Cardiac fibroblast (primary cell): ENCODE measurements at places on chromosomes 1 and 21.

DNA sequence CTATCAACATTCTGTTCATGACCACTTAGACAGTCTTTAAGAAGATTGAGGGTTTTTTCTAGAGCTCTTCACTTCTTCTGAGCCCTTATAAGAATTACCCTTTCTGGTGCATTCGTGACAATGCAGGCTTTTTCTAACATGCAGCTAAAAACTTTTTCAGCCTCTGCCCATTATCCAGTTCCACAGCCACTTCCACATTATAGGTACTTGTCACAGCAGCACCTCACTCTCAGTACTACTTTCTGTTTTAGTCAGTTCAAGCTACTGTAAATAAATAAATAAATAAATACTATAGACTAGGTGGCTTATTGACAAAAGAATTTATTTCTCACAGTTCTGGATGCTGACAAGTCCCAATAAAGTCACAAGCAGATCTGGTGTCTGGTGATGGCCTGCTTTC is 284.4 kb upstream of the PKN2 start:
- DNase-seq, result no peak

GRCh38 chr1:47805921-47806361 is 191.2 kb downstream of the TRABD2B start:
- DNase-seq, result no peak

- peak; percentile 51 for DNase-seq
These were observed 185.2 kb downstream of the VPS13D start for GRCh38 chr1:12415038-12415466.

DNA sequence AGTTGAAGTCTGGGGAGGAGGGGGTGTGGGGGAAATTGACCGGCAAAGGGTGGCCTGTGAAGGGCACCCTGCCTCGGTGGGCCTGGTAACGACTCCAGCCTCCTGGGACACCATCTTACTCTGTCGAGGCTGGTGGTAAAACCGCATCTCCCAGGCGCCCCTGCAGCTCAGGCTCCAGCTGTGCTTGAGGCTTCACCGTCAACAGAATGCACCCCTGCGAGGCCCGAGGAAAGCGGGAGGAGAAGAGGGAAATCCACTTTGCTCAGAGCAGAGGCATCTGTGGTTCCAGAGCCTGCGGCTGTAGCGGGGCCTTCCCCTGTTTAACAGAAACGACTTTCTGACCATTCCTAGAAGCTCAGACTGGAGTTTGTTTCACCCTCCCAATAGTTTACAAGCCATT is 165.6 kb downstream of the NPHP4 start:
- DNase-seq, result no peak

DNA sequence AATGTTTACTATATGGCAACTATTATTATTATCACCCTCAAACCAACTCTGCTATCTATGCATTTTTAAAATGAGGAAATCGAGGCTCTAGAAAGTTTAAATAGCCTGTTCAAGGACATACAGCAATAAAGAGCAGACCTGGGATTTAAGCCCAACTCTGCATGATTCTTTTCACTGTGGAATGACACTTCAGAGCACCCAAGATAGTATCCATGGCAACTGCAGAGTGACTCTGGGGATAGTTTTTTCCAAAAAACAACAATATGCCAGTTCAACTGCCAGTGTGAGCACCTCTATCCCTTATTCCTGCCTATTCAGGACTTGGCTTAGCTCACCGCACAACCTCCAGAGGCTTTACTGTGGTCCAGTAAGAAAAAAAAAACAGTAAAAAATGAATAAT is 293.9 kb downstream of the BRINP2 start:
- DNase-seq, result no peak

- DNase-seq, result no peak
These were observed 70.0 kb upstream of the KCNJ15 start for GRCh38 chr21:38186661-38187270.

GRCh38 chr1:108327534-108328466 is 83.9 kb upstream of the NBPF4 start:
- no peak for DNase-seq

GRCh38 chr21:42969193-42969600 is 5.2 kb upstream of the PKNOX1 start:
- DNase-seq, result no peak

GRCh38 chr1:176466514-176466913 is 3.5 kb downstream of the PAPPA2 start:
- DNase-seq, result no peak

GRCh38 chr1:117795190-117795589 is 134.2 kb downstream of the GDAP2 start:
- peak; percentile 67 for DNase-seq

GRCh38 chr1:201570181-201570885 is 31.4 kb downstream of the NAV1 start:
- no peak for DNase-seq

DNA sequence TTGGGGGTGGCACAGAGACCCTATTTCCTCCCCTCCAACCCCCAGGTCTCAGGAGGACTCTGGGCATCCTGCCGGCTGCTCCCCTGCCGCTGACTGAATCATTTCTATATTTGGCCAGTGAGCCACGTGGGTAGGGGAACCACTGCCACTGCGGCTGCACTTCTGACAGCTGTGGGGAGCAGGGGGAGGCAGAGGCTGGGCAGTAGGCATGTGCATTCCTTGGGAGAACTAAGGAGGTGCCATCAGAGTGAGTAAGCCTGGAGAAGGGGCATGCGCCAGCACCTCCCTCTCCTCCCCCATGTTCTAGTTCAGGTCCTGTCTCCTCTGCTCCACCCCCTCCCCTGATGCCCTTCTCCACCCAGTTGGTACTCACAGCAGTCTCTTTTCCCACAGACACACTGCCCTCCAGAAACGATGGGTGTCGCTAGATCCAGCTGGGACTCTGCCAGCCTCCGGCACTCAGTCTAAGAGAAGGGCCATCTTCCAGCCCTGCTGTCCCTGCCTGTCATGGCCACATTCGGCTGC is 12.0 kb downstream of the PPFIA4 start:
- peak; percentile 82 for DNase-seq

DNA sequence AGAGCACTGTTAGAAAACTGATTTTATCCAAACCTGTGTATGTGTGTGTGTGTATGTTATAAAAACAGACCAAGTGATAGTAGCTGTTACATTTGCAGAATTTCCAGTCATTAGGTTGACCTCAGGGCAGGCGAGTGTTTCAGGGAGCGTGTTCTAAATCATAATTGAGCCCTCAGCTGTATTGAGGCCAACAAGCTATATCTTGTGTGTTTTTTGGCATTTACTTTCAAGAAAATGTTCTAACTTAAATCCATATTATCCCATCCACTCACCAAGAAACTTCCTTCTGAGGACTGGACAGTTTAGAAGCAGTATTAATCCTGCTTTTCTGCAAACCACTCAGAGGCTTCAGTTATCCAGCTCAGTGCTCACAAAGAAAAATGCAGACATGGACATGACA is 12.0 kb downstream of the DDAH1 start:
- DNase-seq, result no peak

GRCh38 chr1:32612189-32612881 is 38.0 kb downstream of the ZBTB8OS start:
- peak; percentile 78 for DNase-seq

DNA sequence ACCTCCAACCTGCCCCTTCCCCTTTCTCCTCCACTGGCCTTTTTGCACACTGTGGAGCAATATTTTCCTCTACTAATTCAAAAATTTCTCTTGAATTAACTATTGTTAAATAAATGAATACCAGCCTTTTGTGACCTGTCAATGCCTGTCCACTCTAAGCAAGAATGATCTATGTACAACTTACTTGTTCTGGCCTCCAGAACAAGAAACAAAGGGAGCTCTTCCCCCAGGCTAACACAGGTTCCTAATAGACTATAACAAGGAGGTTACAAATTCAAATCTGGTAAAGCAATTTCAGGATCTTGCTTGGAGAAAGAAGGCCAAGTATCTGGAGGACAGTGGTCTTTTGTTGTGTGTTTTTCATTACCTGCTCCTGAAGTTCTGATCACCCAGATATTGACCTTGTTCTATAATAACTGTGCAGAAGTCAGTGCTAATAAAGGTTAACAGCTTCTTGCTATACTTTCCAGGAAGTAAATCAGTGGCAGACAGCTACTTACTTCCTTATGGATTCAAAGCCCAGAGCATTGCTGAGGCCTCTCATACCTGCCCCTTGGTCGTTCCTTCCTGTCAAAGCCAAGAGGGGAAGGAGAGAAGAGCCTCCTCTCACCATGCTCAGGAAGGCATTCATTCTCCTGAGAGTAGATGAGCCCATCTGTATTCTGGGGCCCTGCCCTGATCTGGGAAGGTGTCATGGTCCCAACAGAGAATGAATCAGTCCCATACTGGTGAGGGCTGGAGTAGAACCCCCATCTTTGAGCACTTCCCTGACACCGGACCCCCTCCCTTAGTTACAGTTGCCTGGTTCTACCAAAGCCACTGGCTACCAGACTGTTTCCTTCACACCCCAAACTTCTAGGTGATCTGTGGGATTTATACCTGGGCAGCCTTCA is 56.8 kb downstream of the DESI2 start:
- no peak for DNase-seq

GRCh38 chr1:51624855-51625254 is 8.0 kb downstream of the OSBPL9 start:
- DNase-seq, result no peak

DNA sequence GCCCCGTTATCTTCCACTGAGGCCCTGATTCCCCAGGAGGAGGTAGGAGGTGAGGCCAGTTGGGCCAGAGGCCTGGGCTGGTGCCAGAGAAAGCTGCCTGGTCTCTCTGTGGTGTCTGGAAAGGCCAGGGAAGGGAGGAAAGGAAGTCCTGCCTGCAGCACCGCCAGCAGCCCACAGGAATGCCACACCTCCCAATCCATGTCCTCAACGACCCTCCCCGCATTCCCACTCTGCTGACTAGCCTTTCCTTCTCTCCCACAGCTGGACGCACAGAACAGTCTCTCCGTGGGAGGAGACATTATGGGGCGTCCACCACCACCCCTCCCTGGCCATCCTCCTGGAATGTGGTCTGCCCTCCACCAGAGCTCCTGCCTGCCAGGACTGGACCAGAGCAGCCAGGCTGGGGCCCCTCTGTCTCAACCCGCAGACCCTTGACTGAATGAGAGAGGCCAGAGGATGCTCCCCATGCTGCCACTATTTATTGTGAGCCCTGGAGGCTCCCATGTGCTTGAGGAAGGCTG is 18.0 kb downstream of the CSF1 start:
- DNase-seq, result peak; percentile 94

- DNase-seq, result no peak
These were observed 62.9 kb downstream of the CDKN2C start for GRCh38 chr1:51032936-51033335.

DNA sequence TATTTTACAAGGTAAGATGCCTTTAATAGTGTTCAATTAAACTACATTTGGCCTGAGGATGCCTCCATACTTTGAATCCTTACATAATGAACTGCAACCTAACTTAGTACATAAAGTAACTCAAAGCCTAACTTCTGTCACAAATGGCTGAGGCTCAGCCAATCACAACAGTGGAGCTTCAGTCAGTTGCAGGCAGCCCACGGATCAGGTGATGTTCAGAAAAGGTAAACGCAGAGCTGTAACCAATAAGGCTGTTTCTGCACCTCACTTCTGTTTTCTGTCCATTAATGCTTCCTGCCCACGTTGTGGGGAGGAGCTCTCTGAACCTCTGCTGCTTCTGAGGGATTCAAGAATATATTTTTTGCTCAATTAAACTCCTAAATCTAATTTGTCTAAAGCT is 94.8 kb upstream of the KIAA0040 start:
- no peak for DNase-seq

DNA sequence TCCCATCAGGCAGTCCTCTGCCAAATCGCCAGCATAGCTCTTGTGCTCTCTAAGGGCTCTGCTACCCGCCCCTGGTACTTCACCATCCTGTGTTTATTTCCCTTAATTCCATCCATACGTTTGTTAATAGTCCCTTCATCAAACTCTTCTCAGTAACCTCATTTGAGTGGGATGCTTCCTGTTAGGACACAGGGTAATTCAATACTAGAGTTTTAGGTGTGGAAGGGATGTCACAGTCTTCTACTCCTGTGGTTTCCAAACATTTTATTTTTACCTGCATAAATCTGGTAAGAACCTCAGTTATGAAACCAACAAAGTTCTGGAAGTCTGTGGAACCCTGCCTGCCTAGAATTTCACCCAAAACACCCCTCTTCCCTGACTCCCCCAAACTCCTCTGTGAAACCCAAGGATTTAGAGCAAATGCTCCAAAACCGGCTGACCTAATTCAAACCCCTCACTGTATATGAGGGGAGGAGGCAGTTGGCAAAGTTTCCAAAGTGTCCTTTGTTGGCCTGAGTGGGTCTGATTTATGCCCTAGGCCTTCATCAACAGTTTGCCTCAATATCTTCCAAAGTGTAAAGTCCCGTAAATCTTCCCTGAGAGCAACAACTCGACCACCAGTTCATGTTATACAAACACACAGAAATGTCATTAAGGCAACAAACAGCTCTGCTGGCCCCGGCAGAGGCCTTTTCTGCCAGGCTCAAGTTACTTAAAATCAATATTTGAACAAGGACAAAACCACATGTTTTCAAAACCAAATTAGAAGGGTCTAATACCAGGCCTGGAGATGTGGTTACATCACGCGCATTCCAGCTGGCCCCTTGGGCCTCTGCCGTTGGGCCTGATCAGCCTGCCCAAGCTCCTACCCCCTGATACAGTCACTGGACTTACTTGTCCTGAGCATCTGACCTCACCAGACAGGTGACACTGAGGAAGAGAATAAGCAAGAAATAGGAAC is 82.4 kb upstream of the FGGY start:
- DNase-seq, result no peak

DNA sequence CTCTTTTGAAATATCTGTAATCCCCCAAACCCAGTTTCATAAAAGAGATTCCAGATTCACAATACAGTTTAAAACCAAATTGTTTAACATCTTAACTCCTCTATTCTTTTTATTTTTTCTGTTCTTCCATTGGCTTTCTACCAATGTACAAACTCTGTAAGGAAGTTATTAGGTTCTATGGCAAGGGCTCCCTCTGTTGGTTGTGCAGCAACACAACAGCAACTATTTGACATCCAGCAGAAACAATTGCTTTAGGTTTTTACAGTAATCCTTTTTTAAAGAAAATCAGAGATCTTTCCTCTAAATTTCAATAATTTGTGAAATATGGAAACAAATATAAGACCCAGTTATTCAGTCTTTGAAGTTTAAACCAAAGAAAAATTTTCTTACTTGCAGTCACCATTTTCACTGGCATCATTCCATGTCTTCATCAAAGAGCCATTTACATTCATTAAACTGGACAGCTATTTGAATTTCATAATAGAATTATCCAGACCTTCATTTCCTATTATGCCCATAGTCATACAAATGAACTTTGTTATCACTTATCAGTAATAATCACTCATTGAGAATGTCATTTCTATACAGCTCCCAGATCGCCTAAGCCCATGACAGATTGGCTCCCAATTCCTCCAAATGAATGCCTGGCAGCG is 46.5 kb upstream of the RNF11 start:
- DNase-seq, result peak; percentile 84

- no peak for DNase-seq
These were observed 173.5 kb downstream of the PSMG1 start for GRCh38 chr21:39009587-39010225.

GRCh38 chr21:28436286-28436932 is 556.3 kb downstream of the LTN1 start:
- peak; percentile 49 for DNase-seq

- DNase-seq, result no peak
These were observed 113.4 kb downstream of the GRIK3 start for GRCh38 chr1:36920801-36921405.
